Endodermal cell (in vitro differentiated cells): ENCODE measurements at places on chromosomes 12 and 14.
A peak's percentile ranks its signal among the peaks of the same experiment; 100 is the strongest.

DNA sequence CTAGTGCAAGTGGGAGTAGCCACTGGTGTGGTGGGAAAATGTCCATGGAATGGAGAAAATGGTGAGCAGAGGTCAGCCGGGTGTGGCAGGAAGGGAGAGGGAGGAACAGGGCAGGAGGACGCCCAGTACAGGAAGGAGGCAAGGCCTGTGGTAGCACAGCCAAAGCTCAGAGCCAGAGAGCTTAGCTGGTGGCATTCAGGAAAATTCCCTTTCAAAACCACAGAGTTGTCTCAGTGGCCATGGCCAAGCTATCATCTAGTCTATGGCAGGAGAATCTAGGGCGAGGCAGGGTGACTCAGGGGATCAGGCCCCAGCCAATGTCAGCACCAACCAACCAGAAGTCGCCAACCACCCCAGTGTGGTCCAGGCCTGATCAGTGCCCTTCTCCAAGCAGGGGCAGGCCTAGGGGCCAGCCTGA is 67.7 kb upstream of the DDX11 start:
- no peak for DNase-seq

DNA sequence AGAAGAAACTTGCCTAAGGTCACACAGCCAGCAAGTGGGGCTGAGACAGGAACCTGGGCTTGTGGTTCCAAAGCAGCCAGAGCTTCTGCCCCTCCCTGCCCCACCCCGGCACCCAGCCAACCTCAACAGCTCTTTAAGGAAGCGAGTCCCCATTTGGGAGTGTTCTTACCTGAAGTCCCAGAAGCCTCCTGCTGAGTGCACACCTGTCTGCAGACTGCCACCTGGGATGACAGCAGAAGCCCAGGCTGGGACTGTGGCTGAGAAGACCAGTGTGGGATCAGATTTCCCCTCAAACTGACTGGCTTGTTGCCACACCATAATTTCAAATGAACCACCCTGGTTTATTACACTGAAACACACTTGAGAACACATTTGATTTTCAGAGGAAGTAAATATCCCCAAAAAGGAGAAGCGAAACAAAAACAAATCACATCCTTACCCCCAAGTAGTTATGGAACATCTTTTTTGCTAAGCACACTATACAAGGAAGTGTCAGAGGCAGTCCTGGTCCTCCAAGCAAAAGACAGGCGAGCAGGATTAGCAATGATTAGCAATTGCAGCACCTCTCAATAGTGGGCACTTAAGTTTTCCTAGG is 6.3 kb upstream of the RIN3 start:
- DNase-seq = no peak

- no peak for DNase-seq
Measured at GRCh38 chr14:56131004-56131864, 13.0 kb downstream of the PELI2 start.

DNA sequence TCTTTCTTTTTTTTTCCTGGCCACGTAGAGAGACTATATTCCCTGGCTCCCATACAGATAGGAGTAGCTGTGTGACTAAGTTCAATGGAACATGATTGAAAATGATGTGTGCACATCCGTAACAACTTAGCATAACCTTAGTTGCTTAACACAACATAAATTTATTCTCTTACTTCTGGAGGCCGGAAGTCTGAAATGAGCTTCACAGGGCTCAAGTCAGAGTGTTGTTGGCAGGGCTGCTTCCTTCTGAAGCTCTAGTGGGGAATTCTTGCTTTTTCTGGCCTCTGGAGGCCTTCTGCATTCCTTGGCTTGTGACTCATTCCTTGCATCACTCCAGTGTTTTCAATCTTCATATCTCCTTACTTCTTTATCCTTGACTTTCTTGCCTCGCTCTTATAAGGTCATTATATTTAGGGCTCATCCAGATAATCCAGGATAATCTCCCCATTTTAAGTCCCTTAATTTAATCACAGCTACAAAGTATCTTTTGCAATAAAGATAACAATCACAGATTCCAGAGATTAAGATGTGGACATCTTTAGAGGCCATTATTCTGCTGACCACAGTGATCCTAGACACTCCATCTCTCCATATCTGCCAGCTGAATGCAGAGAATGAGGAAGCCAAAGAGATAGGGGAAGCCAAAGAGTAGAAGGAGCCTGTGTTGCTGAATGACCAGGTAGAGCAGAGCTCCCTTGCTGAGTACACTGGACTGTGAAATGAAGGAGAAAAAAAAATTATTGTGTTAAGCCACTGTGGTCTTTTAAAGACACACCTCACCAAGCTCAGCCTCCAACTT is 21.0 kb upstream of the SNX6 start:
- no peak for DNase-seq

DNA sequence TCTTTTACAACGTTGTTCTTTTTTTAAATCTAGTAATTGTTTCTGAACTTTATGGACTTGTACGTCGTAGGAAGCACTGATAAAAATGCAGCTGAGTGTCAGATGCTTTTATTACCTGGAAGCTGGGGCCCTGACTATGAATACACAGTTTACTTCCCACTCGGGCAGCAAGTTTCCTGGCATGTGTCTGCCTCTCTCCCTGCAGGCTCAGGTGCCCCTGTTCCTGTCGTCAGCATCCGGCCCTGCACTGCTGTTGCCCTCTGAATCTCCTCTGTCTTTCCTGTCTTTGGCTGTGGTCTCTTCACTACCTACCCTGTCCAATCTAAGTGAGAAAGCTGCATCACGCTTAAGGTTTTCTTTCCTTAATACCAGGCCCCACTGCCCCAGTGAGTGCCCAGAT is 75.8 kb downstream of the PELI2 start:
- DNase-seq = no peak

DNA sequence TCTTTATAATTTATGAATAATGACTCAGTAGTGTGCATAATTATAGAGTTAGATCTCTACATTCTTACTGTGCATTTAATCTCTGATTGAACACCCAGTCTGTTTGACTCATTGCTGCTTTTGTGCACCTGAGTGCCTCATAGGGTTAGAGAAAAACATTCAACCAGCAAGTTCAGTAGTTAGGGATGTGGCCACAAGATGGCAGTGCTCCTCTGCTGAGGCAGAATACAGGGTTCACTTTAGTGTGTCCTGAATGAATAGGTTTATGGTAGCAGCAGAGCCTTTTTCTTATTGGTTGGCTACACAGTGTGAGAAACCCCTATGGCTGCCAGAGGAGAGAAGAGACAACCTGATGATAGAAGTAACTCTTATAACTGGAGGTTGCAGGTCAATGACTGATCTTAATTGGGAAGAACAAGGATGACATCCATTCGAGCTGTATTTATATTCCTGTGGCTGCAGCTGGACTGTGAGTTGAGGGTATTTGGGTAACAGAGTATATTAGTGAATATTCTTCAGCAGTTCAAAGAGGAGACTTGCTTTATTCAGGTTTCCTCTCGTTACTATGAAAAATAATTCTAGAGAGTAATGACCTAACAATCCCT is 194.9 kb upstream of the OR4E1 start:
- peak; percentile 92 for DNase-seq

- DNase-seq = no peak
Measured at GRCh38 chr12:125113263-125113662, 48.0 kb downstream of the AACS start.
